ENCODE measurements at places on chromosomes 4 and X. TPM values are rescaled to one million over a fixed set of nuclear protein-coding genes. Genes with fewer than 3 reads are reported as not detected.

Gene OCRL
- 13.8 TPM for total RNA-seq

Gene ZMAT1
- 1.3 TPM for total RNA-seq

Gene IL21
- total RNA-seq, result not detected

Gene CENPVL2
- total RNA-seq, result not detected

Gene PASD1
- not detected for total RNA-seq

Gene HERC5
- 6.7 TPM for total RNA-seq

Gene ZNF630
- total RNA-seq, result 1.5 TPM

Gene NEUROG2
- total RNA-seq, result not detected

Gene LPAR4
- not detected for total RNA-seq

Gene F11
- not detected for total RNA-seq

Gene HAND2
- not detected for total RNA-seq

Gene PNMA6F
- total RNA-seq, result not detected
